ENCODE measurements at places on chromosomes 2 and 18.

DNA sequence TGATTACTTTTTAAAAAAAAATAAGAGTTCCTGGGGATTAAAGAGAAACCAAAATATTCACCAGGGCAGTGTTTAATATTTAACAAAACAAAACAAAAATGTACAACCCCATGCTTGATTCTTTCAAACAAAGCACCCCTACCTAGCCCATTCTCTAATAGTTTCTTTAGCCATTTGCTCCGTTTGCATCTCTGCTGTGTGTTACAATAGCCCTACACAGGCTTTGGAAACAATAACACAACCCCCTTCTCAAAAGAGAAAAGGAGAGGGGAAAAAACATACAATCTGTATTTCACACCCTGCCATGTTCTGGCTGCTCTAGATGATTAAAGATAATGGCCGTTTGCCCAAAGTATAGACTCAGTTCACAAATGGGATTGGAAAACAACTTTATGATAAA, 302.9 kb downstream of the CPS1 start:
- DNase-seq: no peak

GRCh38 chr2:61044636-61045035, 21.0 kb upstream of the SANBR start:
- DNase-seq: no peak

DNA sequence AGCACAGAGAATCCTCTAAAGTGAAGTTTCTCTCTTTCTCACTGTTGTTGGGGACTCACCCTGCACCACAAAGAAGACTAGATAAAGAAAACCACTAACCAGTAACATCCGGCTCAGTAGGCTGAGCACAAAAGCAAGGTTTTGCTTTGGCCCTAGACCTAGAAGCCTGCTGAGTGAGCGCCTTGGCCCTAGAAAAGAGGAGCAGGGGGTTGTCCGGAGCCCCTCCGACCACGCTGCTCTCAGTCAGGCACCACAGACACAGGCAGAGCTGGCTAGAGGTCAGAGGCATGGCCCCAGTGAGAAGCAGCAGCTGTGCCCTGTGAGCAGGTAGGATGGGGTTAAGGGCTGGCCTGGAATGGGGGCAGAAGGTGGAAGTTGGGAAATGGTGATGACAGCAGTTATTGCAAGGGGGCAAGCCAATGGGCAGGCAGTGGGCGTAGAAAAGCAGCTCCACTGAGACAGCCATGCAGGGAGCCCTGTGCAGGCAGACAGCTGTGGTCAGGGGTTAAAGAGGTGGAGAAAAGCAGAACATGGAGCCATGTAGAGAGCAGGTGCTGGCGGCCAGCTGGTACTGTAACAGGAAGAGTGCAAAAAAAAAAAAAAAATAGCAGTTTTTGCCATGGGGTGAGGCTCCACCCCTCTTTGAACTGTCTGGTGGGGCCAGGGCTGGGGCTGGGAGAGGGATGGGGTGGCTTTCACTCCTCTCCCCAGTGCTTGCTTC, 36.9 kb upstream of the SLC14A1 start:
- no peak for DNase-seq

DNA sequence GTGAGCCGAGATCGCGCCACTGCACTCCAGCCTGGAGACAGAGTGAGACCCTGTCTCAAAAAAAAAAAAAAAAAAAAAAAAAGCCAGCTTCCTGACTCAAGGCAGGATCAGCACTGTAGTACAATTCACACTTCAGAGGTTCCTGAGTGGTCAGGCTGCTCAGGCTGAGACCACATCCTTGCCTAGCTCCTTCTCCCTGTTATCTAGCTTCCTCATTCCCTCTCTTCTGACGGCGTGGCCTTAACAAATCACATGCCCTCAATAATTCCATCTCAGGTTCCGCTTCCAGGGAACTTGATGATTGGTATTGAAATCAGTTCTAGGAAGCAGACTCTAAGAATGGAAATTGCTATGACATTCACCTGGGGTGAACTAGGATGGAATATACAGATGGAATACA, 29.8 kb upstream of the KDM3A start:
- DNase-seq: no peak

- no peak for DNase-seq
Measured at GRCh38 chr2:206474099-206474498, 30.8 kb downstream of the ADAM23 start.

DNA sequence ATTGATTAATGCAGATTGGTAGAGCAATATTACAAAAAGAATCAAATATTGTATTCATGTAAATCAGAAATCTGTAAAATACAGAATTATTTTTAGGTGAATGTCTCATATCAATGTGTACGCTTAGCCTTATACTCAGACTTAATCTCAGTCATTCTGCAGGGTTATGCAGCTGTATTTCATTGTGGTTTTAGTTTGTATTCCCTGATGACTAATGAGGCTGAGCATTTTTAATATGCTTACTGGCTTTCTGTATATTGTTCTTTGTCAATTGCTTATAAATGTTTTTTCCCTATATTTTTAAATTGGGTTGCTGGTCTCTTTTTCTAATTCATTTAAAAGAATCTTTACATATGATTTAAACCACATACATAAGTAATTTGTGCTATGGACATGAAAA, 50.1 kb downstream of the CDH19 start:
- DNase-seq: no peak

DNA sequence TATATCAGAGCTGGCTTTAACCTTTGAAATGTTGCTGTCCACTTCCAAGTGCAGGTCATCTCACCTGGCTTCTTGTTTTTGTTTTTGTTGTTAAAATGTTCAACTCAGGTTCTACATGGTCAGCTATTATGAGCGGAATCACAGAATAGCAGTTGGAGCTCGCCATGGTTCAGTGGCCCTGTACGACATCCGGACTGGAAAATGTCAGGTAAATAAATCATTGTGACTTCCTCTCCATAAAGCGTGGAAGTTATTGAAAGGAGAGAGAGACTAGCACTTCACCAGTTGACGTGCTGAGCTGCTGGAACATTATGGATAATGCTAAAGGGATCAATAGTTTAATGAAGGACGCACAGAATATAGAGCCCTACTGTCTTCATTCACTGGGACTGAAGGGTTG, 184.6 kb upstream of the BOD1L2 start:
- DNase-seq: no peak

GRCh38 chr2:121532347-121532766, 1.7 kb downstream of the RNU4ATAC start:
- DNase-seq: no peak

DNA sequence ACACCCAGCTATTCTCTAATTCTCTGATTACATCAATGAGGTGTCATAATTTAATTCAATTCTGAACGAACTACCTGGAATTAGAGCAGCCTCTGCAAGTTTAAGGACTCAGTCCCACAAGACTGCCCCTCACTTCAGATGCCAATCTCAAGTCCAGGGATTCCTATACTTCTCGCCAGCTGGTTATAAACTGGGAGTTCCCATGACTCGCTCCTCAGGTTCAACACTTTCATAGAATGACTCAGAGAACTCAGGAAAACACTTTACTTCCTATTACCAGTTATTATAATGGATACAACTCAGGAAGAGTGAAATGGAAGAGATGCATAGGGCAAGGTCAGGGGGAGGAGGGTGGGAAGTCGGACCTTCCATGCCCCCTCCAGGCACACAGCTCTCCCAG, 112.3 kb upstream of the ATP5MC3 start:
- no peak for DNase-seq

- no peak for DNase-seq
Measured at GRCh38 chr2:207926989-207927300, 98.4 kb downstream of the PLEKHM3 start.

GRCh38 chr18:50469380-50469781, 90.5 kb upstream of the MAPK4 start:
- no peak for DNase-seq

- DNase-seq: no peak
Measured at GRCh38 chr2:159661286-159661685, 44.9 kb upstream of the BAZ2B start.

DNA sequence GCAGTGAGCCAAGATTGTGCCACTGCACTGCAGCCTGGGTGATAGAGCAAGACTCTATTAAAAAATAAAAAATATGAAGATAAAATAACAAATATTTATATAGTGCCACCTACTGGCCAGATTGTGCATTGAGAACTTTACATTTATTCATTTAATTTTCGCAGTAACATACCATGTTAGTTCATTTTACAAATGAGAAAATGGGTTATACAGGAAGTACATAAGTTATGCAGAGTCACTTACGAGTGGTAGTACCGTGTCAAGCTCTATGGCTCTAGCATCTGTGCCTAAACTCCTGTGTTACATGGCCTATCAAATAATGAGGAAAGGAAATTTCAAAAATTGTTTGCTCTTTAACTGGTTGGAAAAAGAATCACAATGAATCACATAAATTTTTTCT, 27.9 kb downstream of the RIF1 start:
- DNase-seq: no peak

- DNase-seq: no peak
Measured at GRCh38 chr18:10776493-10776892, 250.7 kb downstream of the NAPG start.

GRCh38 chr18:45175511-45175910, 439.8 kb upstream of the SLC14A2 start:
- no peak for DNase-seq

DNA sequence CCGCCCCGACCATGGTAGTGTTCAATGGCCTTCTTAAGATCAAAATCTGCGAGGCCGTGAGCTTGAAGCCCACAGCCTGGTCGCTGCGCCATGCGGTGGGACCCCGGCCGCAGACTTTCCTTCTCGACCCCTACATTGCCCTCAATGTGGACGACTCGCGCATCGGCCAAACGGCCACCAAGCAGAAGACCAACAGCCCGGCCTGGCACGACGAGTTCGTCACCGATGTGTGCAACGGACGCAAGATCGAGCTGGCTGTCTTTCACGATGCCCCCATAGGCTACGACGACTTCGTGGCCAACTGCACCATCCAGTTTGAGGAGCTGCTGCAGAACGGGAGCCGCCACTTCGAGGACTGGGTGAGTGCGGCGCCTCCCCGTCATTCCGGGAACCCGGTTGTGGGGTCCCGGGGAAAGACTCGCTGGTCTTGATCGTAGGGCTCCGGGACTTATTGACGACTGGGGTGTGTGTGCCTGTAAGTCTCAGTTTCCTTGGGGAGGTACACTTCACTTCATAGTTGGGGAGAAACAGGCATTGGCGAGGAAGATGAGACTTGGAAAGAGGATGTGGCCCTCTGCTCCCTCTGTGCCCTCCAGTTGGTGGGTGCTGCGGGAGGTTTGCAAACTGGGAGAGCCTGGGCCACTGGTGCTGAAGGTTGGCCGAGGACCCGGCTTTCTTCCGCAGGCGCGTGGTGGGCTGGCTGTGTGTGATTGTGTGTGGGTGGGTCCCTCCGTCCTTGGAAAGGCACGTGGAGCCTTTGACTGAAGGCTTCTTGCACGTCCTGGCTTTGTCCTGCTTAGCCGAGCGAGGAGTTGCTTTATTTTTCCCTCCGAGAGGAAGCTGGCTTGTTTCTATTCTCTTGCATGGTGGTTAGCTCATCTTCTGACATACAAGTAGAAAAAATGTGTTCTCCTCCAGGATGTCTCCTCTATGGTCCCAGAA, 886 bp downstream of the PRKCE start:
- DNase-seq: peak; percentile 33

- DNase-seq: no peak
Measured at GRCh38 chr2:18856765-18857164, 267.4 kb upstream of the NT5C1B start.

DNA sequence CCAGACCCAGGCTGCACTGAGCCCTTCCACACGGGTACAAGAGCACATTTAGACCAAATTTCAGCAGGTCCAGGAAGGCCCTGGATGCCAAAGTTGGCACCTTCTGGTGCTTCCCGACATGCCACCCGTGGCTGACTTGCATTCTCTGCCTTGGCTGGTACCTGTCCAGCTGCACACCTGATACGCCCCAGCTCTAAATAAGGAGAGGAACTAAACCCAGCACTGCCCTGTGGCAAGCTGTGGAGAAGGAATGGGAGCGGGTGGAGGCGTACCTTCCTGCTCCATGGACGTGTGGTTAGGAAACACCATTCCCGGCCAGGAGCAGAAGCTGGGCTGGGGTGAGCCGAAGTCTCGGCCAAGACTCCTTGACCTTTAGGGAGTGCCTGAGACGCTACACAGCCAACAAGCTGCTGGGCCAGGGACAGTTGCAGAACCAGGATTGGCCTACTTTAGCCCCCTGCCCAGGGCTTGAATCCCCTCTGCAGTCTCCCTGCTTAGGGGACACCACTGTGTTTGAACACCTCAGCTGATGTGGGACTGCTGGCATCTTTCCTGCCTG, 86.5 kb upstream of the TAF1B start:
- DNase-seq: no peak

- no peak for DNase-seq
Measured at GRCh38 chr2:233081232-233081730, 21.1 kb downstream of the INPP5D start.

DNA sequence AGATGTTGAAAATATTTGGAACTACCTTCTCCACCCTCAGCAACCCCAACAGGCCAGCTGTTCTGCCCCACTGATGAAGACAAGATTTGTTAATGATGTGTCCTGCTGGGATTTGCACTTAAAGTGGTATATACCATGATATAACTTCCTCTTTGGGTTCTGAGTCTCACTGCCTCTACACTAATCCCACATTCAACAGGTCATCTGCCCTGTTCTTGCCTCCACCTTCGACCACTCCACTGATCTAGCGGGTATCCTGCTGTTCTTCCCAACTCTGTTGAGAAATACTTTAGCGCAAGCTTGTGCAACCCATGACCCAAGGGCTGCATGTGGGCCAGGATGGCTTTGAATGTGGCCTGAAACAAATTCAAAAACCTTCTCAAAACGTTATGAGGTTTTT, 72.7 kb downstream of the LRP1B start:
- no peak for DNase-seq

DNA sequence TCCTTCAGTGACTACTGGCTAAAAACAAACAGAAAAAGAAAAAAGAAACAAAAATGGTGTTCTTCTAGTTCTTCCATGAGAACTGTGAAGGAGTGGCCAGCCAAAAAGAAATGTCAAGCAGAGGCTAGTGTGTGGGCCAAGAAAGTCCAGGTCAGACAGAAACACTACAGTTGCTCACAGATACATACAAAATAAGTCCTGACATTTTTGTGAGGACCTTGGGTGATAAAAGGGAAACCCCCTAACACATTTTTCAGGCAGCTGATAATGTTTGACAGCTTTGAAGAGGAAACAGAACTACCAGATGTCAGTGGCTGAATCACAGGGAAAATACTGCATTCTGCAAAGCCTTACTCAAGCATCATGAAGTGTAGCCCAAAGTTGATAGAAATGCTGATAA, 28.1 kb downstream of the ARHGAP25 start:
- no peak for DNase-seq

- no peak for DNase-seq
Measured at GRCh38 chr2:240932001-240932723, 26.0 kb downstream of the CROCC2 start.

- no peak for DNase-seq
Measured at GRCh38 chr18:28766721-28767120, 589.8 kb upstream of the CDH2 start.

- DNase-seq: no peak
Measured at GRCh38 chr2:216711348-216711747, 16.0 kb upstream of the IGFBP5 start.

- DNase-seq: no peak
Measured at GRCh38 chr2:142602418-142602989, 275.0 kb upstream of the KYNU start.

- no peak for DNase-seq
Measured at GRCh38 chr18:50727721-50728471, 91.9 kb downstream of the MRO start.
